Activated CD4-positive, alpha-beta T cell treated with anti-CD3 and anti-CD28 coated beads, Interleukin-2, amount 10 ng/mL, durations not matched to agents 7 days and 5 days (primary cell): ENCODE measurements at places on chromosomes 7 and 10.

DNA sequence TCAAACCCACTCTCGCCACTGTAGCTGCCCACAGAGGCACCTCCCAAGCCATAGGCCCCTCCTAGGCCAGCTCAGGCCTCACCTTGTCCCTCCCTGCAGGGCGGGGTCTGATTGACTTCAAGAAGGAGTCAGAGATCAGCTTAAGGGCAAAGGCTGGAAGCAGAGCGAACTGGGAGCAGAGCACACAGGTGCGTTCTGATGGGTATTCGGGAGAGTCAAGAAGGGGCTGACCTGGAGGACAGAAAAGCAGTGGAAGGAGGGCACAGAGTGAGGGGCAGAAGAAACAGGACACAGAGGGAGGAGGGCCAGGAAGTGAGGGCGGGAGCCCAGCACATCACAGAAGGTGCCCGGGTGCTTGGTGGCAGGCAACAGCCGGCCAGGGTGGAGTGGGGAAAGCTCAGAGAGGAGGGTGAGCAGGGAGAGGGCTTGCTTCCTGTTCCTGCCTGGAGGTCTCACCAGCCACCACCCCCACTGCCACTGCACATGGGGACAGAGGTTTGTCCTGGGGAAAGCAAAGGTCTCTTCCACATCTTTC lies at the start of gene AOC1:
Gene AOC1 (plus strand): TSS at position 147 of the 535 bp plus-strand sequence. CDS start 3,954 bp downstream, outside the sequence.
- no peak for DNase-seq

DNA sequence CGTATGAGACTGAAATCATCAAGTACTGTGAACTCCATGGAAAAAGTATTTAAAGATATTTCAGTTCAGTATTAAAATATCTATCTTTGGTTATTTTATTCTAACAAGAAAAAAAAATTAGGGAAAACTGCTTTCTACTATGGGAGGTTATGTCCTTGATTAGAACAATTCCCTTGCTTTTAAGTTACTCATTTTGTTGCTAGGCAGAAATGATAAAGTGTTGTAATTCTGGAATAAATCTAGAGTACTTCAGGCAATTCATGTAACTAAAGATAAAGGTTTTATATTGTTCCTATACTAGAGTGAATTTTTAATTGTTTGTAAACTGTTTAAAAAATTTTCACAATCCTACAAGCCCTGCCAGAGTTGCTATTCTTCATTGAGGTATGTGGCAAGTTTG lies 92.0 kb downstream of the BBS9 start:
- DNase-seq, result no peak

GRCh38 chr10:95395947-95396449 lies 105.2 kb upstream of the PDLIM1 start:
- DNase-seq, result no peak

DNA sequence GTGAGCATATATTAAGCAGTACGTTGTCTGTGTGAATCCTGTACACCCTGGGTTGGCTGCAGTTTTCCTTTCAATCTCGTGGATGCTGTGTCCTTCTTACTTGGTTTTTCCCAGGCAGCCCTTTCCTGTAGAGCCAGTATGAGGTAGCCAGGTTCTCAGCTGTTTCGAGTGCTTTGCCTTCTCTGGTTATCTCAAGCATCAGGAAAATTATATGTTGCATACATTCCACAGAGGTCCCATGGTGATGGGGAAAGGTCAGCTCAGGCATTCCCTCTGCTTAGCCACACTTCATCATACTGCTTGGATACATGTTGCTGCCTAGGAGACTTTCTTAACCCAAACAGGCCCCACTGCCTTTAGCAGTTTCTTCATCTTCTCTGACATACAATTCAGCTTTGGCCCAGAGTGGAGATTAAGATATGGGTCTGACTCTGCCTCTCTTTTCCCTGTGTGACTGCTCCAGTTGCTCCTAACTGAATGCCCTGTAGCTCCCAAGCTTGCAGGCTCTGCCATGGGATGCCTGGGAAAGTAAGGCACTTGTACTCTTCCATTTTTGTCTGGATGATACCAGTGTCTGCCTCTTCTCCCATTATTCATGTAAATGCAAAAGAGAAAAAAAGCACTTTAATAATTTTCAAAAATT lies 11.3 kb downstream of the GNAI1 start:
- no peak for DNase-seq

GRCh38 chr10:123997486-123998196 lies 95.8 kb downstream of the CHST15 start:
- DNase-seq, result no peak

DNA sequence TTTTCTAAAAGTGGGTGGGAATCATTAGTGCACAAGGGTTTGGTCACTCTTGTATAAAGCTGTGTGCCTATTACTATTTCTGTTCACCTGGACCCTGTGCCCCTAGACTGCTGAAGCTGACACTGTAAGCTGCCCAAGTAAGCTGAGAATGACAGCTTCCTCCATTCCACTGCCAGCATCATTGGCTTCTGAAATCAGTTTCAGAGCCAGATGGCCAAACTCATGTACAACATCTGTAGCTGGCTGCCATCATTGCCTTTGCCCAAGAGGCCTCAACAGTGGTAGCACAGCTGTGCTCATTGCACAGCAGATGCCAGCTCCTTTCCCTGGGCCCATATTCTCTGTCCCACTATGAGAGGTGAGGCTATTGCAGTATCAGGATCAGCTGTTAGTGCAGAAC lies 165.7 kb downstream of the CPEB3 start:
- DNase-seq, result no peak

DNA sequence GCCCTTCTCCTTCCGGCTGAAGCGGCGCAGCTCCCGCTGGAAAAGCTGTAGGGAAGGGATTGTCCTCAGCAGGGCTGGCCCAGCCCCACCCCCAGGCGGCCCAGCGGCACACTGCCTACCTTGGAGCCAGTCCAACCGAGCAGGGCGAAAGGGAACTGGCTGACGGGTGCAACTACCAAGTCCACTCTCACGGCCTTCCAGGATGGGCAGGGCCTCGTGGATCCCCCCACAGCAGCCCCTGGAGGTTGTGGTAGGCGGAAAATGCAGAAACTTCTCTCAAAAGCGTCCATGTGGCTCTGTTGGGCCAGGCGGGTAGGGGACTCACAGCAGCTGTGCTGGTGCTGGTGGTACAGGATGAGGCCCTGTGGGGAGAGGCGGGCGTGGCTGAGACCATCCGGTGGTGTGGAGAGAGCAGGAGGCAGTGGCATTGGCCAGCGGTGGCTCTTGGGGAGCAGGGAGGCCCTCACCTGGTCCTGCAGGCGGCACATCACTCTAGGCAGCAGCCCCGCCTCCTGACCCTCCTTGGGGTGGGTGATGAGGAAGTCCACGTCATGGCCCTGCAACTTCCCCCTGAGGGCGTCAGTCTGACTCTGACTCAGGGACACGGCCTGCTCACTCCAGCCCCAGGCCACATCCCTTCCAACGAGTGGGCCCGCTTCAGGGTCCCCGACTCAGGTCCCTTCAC lies 8.4 kb upstream of the PGAM2 start:
- no peak for DNase-seq

DNA sequence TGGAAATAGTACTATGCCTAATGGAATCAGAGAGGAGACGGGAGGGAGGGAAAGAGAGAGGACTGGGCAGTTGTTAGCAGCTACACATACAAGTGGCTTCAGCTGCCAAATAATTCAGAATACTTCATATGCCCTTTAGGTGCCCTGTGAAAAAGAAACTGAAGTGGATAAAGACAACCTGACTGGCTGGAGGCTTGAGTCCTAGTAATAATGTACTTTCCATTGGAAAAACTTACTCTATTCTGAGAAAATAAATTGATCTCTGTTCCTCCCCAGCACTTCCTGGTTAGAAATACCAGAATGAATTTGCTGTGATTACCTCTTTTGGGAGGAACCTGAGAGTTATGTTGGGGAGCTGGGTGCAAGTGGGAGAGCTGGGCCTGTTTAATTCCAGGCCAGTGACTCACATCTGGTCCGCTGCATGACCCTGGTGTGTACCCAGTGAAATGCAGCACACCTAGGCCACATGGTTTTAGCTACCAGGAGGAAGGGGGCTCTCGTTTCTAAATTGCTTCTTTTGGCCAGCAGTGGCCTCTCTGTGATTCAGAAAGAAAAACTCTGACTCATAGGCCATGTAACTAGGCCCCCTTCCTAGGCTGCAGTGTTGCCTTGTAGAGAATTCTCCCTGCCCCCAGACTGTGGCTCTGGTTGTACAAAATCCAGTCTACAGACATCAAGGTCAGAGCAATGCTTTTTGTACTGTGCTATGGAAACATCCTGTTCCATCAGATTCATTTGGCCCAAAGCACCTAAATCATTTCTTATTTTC lies 6.5 kb downstream of the AGFG2 start:
- DNase-seq, result no peak

- no peak for DNase-seq
Observed at GRCh38 chr10:17349717-17350116, 104.7 kb downstream of the ST8SIA6 start.

DNA sequence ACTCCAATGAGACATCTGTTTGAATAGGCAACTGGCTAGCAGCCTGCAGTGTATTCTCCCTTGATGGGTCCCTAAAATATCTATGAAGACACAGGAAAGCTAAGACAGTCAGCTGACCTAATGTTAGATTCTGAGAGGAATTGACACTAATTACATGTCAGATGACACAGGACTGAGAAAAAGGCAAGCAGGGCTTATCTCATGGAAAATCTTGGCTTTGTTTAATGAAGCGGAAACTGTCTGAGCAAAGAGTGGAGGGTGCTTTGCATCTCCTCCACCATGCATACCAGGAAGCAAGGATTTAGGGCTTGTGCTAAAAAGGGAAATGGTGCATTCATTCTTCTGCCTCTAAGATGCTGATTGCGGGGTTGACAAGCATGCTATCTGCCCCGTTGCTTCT lies 135.5 kb upstream of the GLI3 start:
- DNase-seq, result no peak

- no peak for DNase-seq
Observed at GRCh38 chr10:119466655-119467054, 75.9 kb downstream of the RGS10 start.

- DNase-seq, result no peak
Observed at GRCh38 chr7:157000741-157001653, 9.5 kb downstream of the MNX1 start.

GRCh38 chr10:59265141-59265540 lies 88.7 kb downstream of the PHYHIPL start:
- no peak for DNase-seq

- DNase-seq, result no peak
Observed at GRCh38 chr10:77618117-77618516, 19.5 kb downstream of the KCNMA1 start.

GRCh38 chr10:13001041-13001886 lies at the start of gene CCDC3:
Gene CCDC3, minus strand, starts transcription at chr10:13001713. Its CDS starts 143 bp downstream, at chr10:13001570.
- no peak for DNase-seq

- no peak for DNase-seq
Observed at GRCh38 chr10:48801001-48801421, 116.3 kb downstream of the WDFY4 start.
